Activated CD4-positive, alpha-beta T cell treated with anti-CD3 and anti-CD28 coated beads for 36 hours (primary cell): ENCODE measurements at places on chromosomes 3 and 15. TPM values are rescaled to one million over a fixed set of nuclear protein-coding genes. Genes with fewer than 3 reads are reported as not detected.

The MORC1 gene
- not detected for total RNA-seq

The AHSG gene
- total RNA-seq: not detected

The NEK10 gene
- total RNA-seq: 0.19 TPM

The MYL3 gene
- not detected for total RNA-seq

The LEKR1 gene
- total RNA-seq: 0.37 TPM

The VWA5B2 gene
- total RNA-seq: not detected

The SKOR1 gene
- total RNA-seq: 0.16 TPM

The XCR1 gene
- total RNA-seq: not detected

The MKRN2OS gene
- not detected for total RNA-seq

The SNTN gene
- total RNA-seq: not detected

The PIF1 gene
- 36.3 TPM for total RNA-seq
